GM06990 (cell line): ENCODE measurements at places on chromosomes 2 and 18.

- no peak for DNase-seq
Observed at GRCh38 chr2:222134654-222135053, 164.1 kb downstream of the PAX3 start.

DNA sequence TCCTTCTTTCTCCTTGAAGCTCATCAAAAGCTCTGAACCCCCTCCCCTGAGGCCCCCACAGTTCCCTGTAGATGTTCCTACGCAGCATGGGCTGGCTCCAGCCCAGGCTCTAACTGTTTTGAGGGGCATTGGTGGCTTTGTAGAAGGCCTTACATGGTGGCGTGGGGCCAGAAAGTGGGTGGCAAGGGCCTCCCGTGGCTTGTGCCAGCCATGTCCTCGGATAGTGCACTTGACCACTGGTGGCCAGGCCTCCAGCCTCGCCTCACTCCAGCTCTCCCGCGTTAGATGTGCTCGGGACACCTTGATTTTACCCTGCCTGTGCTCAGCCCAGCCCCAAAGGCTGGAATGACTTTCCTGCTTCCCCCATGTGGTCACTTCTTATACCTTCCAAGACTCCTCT, 92.9 kb downstream of the TWIST2 start:
- DNase-seq: no peak

- no peak for DNase-seq
Observed at GRCh38 chr2:238162251-238162845, 3.6 kb downstream of the ERFE start.

DNA sequence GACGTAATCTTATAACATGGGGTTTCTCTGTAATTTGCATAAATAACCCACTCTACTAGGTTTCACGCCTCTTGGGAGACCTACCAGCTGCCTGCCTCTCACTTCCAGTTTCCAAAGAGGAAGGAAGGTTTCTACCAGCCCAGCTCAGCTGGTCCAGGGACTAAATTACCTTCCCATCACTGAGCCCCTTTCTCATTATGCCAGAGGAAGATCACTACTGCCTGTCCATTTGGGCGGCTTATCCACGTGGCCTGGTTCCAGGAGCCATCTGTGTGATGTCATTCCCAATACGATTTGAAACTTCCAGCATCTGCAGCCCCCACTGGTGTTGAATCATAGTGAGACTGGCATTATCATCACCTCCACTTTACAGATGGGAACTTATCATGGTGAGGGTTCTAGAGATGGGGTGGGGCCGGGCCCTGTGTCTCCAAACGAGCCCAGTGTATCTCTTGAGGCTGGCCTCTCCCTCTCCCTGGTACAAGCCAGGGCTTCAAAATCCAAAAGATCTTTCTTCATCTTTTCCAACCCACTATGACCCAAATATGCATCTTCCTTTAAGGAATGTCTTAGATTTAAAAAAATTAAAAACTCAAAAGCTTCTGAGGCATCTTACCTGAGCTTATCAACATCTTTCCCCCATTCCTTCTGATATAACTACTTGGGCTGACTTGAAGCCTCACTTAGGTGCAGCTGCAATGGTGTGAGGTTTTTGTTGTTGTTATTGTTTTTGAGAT, 140.8 kb downstream of the DDX1 start:
- peak; percentile 25 for DNase-seq

- DNase-seq: no peak
Observed at GRCh38 chr18:58612315-58613055, 16.4 kb downstream of the ALPK2 start.

DNA sequence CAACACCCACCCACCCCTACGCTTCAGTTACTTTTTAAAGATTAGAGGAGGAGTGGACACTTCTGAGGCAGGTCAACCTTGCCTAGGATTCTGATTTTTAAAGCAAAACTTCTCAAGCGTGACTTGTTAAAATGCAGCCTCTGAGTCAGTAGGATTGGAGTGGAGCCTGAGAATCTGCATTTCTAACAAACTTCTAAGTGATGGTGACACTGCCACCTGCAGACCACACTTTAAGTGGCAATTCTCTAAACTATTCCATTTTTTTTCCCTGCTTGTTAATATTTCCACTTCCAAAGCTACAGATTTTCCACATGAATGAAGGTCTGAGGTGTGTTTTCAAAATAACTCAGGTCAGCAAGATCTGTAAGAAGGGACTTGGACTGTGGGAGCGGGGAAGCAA, 171.1 kb upstream of the CCDC150 start:
- DNase-seq: no peak

DNA sequence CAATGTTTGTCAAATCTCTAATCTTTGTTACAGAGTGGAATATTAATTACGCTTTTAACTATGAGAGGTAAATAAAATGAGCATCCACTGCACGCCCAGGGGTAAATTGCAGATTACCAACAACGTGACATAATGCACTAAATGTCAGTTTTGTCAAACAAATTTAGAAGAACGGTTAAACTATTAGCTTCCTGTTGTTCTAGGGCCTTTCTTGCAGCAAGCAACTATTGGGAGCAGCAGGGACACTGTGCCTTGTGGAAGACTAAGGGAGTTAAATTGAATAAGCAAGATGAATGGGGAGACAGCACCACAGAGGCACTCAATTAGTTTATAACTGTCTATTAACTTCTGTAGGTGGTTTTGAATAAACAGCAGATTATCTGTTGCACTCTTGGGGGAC, 391.0 kb upstream of the RAB12 start:
- DNase-seq: no peak

DNA sequence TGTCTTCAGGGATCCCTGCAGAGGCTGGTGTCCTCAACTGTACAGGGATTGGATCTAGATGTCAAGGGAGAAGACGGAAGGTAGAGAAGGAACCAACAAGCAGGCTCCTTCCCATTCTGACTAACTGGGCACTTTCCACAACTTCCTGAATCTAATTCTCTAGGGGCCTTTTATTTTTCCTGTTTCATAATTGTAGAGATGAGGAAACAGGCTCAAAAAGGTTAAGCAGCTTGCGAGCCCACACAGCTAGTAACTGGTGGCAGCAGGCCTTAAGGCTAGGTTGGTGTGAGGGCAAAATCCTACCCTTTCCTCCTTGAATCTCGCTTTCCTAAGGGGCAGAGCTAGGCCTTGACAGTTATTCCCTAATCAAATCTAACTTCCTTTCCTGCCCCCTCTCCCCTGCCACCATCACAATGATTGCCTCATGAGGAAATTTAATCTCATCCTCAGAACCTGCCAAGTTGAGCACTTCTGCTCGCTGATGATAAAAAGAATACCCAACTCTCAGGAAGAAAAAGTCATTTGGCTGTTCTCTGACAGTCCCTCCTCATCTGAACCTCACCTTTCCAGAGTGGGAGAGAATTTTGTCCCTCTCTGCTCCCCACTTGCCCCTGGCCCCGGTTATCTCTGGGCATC, 35.7 kb upstream of the POLE4 start:
- no peak for DNase-seq

GRCh38 chr18:47284721-47285395, 33.4 kb upstream of the SKOR2 start:
- DNase-seq: no peak

DNA sequence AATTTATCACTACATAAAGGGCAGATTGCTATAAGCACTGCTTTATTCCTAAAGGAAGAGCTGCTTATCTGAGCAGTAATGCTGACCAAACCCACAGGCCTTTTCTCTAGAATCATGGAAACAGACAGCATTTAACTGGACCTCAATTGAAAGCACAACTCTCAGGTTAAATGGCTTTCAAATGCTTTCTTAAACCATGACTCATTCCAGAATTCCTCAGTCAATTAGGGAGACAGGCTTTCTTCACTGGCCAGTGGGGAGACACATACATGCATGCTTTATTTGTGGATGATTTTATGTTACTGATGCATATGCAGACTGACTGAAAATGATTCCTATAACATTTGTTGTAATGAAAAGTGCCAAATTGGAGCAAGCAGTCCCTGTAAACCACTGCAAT, 114.6 kb downstream of the ACVR1 start:
- DNase-seq: no peak

- no peak for DNase-seq
Observed at GRCh38 chr2:186422226-186422625, 63.8 kb upstream of the ZC3H15 start.

DNA sequence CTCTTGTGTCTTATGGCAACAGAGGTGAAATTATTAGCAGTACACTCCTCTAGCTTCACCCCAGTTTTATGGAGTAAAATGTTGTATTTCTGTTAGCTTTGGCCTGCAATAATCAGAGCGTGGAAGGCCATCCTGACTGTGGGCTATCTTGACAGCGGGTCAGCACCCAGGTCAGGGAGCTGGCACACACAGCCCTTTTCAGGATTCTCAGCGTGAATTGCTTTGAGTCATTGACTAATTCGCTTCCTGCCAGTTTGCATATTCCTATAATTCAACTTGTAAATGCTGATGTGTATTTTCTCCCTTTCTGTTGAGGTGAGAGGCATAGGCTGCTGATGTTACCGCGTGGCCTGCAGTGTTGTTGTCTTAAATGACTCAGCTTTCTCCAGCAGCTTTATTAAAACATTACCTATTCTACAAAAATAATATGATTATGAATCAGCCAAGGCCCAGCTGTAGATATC, 109.6 kb upstream of the EML6 start:
- no peak for DNase-seq
